Activated CD8-positive, alpha-beta T cell treated with anti-CD3 and anti-CD28 coated beads for 36 hours (primary cell): ENCODE measurements at places on chromosomes 4 and X.
A peak's percentile ranks its signal among the peaks of the same experiment; 100 is the strongest.

GRCh38 chr4:127656047-127656680, 23.4 kb downstream of the INTU start:
- DNase-seq, result no peak

DNA sequence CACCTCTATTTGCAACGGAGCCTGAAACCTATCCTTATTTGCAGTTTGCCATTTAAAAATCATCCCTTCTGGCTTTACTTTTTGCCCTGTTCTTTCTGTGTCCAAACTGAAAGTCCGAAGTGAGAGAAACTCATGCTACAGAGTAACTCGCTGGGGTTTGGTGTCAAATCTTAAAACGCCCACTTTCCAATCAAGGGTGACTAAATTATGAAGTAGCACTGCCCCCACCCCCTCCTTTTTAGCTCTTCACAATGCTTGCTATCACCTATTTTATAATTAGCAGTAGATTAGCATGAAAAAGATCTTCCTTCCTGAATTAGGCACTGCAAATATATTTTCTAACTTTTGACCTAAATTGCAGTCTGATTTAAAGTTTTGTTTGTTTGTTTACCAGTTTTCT, 52.5 kb downstream of the VGLL1 start:
- DNase-seq, result peak; percentile 83

DNA sequence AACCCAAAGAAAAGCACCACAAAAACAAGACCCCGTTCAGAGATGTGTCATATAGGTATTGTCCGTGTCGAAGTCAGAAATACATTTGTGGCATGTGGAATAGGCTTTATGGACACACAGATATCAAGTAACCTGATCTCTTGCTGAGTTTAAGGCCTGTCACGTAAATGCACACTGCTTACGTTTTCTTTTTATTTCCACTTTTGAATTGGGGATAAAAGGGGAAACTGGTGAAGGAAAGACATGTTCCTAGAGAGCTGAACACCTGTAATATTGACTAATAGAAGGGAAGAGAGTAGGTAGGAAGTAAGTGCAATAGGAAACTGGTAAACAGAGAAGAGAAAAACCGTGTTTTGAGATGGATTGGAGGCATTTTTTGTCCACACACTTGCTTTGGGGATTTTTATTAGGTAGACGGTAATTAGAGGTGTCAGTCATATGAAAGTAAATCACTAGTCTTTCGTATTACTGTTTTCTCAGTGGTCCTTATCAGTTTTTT, 24.9 kb downstream of the TMEM131L start:
- no peak for DNase-seq

- no peak for DNase-seq
Measured at GRCh38 chrX:153571534-153571908, 27.4 kb downstream of the CCNQ start.

DNA sequence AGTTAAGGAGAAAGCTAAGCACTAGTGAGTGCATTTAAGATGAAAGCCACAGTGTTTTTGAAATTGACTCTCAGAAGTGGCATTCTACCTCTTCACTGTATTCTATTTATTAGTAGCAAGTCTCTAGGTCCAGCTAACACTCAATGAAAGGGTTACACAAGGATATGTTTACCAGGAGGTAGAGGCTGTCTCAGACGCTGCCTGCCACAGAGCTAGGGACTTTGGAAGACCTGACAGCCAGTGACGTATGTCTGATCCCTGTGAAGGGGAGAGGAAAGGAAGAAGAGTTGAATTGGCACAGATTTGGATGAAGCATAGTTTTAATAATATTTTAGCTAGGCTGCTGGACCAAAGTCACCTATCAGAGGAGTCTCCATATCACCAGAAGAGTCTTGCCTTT, 36.5 kb upstream of the KLHL2 start:
- no peak for DNase-seq
